Kidney tubule cell (primary cell): ENCODE measurements at places on chromosomes 13 and 19.

DNA sequence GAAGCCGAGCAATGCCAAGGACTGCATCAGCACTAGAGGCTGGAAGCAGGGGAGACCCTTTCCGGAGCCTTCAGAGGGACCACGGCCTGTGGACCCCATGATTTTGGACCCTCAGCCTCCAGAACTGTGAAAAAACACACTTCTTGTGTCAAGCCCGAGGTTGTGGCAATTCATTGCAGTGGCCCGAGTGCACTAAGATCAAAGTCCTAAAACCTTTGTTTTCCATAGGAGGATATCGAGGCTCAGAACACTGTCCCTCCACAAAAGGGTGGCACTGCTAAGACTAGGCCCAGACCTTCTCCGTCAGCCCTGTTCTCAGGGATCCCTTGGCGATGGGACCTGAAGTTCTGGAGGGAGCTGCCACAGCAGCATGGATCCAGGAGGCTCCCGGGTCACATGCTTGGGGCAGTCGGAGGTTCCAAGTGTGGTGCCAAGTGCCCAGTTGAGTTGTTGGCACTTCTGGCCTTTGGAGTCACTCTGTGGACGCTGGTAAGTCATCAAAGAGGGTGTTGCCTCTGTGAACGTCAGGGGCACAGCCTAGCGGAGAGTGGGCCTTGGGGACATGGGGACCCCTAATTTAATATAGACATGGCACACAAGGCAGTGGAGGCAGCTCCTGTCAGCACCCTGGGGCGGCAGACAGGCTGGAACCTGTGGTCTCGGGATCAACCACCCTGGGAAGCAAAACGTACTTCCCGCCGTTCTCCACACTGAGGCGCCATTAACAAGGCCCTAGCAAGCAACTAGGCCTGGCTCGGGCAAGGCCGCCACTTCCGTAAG is 199.2 kb downstream of the COL4A1 start:
- DNase-seq, result no peak

- peak; percentile 35 for DNase-seq
Observed at GRCh38 chr13:44140888-44141724, 232.5 kb upstream of the SERP2 start.

- no peak for DNase-seq
Observed at GRCh38 chr13:84126671-84127171, 244.4 kb upstream of the SLITRK1 start.

- no peak for DNase-seq
Observed at GRCh38 chr19:28977826-28978225, 235.1 kb downstream of the UQCRFS1 start.

DNA sequence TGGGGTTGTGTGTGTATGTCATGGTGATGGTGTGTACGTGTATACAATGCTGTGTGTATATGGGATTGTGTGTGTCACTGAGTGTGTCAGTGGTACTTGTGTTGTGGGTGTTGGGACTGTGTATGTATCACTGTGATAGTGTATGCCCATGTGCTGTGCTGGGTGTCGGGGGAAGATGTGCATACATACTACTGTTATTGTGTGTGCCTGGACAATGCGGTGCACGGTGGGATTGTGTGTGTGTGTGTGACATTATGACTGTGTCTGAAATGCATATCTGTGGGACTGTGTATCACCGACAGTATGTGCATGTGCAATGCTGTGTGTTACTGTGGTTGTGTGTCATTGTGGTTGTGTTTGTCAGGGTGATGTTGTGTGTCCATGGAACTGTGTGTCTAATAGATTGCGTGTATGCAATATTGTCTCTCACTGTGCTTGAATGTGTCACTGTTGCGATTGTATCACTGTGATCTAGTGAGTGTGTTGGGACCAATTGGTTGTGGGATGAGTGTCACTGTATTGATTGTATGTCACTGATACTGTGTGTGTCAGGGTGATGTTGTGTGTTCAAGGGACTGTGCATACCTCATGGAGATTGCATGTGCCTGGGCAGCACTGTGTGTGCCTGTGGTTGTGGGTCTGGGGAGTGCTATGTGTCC is 11.0 kb upstream of the BBC3 start:
- no peak for DNase-seq

- no peak for DNase-seq
Observed at GRCh38 chr19:2783781-2784145, 690 bp upstream of the SGTA start.

DNA sequence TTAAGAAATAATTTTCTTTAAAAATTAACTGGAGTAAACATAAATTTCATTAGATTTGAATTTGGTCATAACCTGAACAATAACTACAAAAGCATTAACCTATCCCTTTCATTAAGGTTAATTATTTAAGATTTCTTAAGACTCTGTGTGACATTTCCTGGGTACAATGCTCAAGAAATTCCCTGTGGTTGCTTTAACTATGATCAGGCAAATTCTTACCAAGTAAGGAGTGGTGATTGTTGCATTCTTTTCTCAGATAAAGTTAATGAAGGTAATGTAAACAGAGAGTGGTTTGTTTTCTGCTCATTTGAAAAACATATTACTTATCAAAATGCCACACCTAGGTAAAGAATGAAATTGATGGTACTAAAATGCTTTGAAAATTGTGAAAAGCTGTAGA is 114.8 kb upstream of the MIR17HG start:
- DNase-seq, result peak; percentile 22

DNA sequence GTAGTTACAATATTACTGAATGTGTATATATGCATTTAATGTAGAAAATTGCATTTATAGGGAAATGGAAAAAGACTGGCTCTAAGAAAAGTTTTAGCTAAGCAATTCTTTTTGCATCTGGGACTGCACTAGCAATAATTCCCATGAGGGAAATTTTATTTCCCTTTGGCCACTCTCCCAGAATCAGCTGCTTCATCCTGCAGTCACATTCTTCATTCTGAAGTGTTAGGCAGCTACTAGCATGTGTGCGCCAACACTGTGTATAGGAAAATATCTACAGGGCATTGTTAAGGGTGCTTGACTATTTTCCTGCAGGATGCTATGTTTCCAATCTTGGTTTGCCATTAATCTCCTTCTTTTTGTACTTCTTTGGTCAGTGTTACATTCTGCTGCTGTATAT is 312.8 kb upstream of the PCDH20 start:
- peak; percentile 7 for DNase-seq

DNA sequence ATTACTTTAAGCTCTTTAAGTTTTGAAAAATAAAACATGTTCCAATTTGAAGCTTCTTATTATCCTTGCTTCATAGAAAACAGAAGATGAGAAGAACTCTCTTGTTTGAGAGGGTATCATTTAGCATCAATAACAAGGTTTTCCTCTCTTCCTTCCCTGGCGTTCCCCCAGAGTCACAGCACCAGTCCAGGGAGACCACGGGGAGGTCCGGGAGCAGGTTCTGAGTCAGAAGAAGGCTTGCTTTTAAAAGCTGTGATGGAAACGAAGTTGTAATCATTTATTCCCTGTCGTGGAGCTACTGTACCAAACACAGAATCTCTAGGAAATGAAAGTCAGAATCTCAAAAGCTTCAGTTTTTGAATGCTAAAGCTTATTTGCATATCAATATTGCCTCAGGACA is 174.0 kb upstream of the LSM14A start:
- no peak for DNase-seq

DNA sequence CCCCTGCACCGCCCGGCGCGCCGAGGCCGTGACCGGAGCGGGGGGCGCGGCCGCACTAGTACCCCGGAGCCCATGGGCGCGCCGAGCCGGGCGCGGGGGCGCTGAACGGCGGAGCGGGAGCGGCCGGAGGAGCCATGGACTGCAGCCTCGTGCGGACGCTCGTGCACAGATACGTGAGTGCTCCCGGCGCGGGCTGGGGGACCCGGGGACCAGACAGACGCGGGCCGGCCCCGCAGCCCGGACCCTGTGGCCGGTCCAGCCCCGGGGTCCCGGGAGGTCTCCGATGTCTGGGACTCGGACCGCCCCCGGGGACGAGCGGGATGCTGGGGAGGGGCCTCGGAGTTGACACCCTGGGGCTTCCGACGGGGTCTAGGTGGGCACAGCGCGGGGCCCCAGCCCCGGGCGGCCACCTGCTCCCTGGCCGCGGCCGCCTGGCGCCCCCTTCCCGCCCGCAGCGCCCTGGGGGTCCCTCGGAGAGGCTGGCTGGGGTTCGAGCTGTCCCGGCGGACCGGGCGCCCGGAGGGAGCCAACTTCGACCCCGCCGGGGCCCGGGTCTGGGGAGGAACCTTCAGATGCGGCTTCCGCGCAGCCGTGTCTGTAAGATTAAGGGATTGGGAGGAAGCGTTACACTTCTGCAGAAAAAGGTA is 568 bp downstream of the ATP11A start:
- no peak for DNase-seq

DNA sequence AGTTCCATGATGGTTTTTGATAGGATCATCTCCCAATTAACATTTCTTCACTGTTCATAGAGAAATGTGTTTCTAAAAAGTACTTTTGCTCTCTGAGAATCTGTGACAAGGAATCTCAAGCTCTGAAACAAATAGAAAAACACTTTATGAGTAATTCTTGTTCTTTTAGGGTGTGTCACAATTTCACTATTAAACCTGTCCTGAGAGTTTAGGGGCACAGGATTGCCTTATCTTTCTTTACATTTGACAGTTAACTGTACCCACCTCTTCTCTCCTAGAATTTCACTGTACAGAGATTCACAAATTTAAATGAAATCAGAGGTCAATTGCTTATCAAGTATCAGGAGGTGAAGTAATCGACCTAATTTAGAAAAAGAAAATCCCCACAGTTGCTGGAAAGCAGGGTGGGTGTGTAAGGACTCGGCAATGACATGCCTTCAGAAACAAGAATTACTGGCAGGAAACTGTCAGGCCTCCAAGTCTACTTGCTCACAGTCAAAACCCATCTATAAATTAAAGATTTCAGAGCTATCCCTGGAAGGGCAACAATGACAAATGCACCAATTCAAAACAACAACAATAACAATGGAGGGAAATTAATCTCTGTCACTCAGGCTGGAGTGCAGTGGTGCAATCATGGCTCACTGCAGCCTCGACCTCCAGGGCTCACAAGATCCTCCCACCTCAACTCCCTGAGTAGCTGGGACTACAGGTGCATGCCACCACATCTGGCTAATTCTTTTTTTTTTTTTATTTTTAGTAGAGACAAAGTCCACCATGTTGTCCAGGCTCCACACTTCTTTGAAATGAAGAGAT is 250.2 kb downstream of the ABCC4 start:
- no peak for DNase-seq

DNA sequence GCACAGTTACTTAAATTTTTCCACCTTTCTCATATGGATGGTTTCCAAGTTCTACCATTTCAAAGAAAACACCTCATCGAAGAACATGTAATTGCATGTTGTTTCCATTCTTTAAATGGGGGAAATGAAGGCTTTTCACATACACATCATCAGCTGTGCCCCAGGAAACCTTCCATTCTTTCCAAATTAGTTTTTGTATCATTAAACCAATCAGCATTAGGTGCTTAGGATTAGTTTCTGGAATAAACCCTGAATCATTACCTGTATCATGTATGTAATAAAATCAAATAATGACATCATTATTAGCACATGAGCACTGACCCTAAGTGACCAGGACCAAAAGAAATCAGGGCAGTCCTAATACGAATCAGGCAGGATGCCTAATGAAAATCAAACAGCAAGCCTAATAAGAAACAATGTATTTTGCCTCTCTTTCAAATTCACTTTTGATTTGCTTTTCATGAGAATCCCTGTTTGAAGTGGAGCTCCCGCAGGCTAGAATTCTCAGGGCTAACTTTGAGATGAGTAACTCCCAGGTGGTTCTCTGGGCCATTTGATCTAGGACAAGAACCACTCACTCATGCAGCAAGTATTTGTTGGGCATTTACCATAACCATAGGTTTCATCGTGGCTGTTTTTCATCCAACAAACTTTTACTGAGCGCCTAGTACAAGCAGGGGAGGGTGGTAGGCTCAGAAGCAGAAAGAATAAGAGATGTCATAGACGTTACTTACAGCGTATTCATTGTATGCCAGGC is 89.2 kb downstream of the MZT1 start:
- DNase-seq, result peak; percentile 34

DNA sequence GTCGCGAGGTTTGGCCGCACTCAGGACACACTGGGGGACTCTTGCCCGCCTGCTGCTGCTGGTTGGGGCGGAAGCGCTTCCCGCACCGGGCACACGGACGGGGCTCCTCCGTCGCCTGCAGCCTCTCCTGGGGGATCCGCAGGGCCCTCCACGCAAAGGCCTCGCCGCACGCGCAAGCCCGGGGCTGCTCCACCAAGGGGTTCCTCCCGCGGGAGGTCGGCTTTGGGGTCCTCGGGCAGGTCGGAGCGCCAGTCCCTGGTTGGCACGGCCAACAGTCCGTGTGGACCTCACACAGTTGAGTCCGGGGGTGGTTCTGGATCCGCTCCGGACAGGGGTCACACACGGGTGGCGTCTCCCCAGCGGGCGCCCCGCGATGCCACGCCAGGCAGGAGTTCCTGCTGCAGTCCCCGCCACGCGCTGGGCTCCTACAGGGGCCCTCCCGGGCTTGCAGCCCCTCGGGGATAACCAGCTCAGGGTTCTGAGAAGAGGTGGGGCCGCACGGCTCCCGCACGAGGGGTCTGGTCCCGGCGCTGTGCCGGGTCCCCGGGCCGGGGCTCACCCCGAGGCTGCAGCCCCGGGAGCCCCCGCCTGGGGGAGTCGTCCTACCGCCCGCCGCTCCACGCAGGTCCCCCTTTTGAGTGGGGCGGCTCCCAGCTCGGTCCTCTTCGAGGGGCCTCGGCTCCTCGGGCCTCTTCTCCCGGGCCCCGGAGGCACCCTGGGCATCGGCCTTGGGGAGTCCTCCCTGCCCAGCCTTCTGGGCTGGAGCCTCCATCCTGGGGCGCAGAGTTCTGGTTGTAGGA is 6.2 kb upstream of the ZNF497 start:
- DNase-seq, result no peak

GRCh38 chr19:30450100-30450499 is 77.9 kb downstream of the ZNF536 start:
- peak; percentile 76 for DNase-seq

GRCh38 chr19:38043649-38044144 is 136.7 kb downstream of the SIPA1L3 start:
- no peak for DNase-seq

DNA sequence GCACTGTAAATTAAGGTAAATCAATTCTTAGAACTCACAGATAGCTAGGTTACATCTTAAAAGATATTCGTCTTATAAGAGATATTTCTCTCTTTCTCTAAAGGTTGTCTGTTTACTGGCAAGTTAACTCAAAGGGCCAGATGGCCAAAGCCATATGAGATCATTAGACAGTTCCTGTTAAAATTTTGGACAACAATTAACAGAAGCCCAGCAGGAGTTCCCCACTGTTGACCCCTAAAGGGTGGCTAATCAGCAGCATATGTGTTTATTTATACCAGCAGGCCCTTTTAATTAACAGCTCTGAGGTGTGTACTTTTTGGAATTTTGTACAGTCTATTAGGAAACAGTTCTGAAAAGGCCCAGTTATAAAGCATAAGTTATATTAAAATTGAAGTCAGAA is 245.8 kb downstream of the LIG4 start:
- no peak for DNase-seq

- no peak for DNase-seq
Observed at GRCh38 chr19:49713236-49713845, 22.4 kb downstream of the CPT1C start.

- no peak for DNase-seq
Observed at GRCh38 chr19:2810141-2811091, 9.3 kb upstream of the ZNF554 start.

GRCh38 chr19:48681127-48681470 is 8.3 kb upstream of the NTN5 start:
- peak; percentile 74 for DNase-seq
